ENCODE measurements at places on chromosomes 7 and 10.

DNA sequence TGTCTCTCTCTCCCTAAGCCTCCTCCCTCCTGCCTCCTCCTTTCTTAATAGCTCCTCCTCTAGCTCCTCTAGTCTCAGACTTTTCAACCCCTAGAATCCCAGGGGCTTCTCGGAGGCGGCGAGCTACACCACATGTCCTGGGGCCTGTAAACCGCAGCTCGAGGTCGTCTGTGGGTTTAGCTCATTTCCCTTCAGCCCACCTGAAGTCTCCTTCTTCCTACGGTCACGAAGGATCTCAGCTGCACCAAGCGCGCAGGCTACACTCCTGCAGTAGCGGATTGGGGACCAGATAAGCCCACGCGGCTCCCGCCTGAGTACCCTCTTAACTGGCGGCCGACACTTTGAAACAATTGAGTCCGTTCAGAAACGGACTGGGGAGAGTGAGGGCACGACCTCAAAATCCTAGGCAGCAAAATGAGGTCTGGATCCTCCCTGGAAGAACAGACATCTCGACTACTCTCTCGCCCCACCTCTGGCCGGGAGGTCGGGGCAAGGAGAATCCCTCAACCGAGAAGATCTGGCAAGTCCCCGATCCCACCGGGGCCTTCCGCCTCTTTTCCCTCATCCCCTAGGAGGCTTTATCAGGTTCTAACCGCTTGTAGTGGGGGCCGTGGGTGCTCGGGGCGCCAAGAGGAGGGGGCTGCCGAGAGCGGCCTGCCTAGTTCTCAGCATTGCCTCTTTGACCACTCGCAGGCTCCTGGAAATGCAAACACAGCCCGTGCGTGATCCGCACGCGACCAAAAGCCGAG, 1.3 kb upstream of the SORCS3 start:
- no peak for DNase-seq

DNA sequence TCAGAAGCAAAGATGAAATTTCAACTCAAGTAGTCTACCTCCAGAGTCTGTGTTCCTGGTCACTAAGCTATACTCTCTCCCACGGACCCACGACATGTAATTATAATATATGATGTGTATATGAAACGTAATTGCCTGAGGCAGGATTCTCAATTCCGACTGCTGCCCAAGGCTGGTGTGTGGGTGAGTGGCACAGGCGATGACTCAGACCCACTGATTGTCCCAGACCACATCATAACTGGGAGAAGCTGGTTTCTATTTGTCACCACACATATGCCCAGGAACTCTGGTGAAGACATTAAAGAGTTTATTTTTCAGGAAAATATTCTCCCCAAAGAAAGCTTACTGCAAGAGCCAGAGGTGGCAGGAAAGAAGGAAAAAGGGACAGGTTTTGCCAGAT, 219.3 kb downstream of the JAZF1 start:
- no peak for DNase-seq

DNA sequence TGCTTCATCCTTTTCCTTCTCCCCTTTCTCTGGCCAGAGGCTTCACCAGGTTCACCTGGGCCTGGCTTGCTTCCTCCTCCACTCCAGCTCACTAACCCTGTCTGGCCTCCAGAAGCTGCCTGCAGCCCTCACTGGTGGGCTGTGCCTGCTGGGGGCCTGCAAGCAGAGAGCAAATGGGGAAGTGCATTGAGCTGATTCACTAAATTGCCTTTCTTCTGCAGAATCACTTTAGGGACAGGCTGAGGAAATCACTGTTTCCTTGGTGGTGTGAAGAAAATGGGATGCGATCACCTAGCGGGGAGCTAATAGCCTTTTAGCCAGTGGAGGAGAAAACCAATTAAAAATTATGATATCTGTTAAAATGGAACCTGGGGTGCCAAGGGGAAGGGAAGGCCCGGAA, 3.0 kb downstream of the RET start:
- DNase-seq = no peak

GRCh38 chr7:153370092-153370491, 610.5 kb downstream of the ACTR3B start:
- no peak for DNase-seq

GRCh38 chr10:129646973-129647372, 179.9 kb downstream of the MGMT start:
- no peak for DNase-seq

DNA sequence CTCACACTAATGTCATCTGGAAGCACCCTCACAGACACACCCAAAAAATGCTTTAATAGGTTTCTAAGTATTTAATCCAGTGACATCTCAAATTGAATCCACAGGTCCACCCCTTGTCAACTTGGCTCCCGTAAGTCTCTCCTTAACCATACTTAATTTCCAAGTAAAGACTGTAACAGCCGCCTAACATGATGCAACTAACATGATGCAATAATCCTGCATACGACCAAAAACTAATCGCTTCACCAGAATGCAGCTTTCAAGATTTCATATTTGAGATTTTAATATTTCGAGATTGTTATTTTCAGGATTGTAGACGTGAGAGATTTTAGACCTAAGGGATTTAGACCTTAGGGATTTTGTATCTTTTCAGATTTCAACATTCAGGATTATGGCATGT, 3.7 kb upstream of the HDAC9 start:
- peak; percentile 70 for DNase-seq

- DNase-seq = peak; percentile 86
Measured at GRCh38 chr10:126749015-126749655, 78.6 kb upstream of the C10orf90 start.

DNA sequence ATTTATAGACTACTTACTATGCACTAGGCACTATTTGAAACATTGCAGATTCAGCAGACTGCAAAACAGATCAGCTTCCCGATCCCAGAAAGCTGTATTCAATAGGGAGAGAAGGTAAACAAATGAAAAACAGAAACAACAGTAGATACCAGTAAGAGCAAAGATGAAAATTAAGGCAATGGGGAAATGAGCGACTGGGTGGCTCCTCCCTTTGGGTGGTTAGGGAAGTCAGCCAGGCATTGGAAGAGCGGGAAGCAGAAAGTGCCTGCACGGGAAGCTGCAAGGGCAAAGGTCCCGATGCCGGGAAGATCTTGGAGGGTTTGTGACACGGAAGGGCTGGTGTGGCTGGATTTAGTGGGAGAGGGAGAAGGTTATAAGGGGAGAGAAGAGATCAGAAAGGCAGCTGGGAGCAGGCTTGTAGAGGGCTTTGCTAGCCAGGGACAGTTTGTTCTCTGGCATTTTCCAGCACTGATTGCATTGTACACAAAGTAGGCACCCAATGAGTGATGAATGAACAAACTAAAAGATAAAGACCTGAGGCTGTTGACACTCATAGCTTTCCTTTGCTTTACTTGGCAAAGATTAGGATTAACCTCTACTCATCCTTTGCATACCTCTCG, 67.8 kb downstream of the NAMPT start:
- no peak for DNase-seq

GRCh38 chr7:156179872-156180390, 367.7 kb upstream of the SHH start:
- DNase-seq = no peak

GRCh38 chr10:70906031-70906783, 17.8 kb upstream of the PCBD1 start:
- no peak for DNase-seq

DNA sequence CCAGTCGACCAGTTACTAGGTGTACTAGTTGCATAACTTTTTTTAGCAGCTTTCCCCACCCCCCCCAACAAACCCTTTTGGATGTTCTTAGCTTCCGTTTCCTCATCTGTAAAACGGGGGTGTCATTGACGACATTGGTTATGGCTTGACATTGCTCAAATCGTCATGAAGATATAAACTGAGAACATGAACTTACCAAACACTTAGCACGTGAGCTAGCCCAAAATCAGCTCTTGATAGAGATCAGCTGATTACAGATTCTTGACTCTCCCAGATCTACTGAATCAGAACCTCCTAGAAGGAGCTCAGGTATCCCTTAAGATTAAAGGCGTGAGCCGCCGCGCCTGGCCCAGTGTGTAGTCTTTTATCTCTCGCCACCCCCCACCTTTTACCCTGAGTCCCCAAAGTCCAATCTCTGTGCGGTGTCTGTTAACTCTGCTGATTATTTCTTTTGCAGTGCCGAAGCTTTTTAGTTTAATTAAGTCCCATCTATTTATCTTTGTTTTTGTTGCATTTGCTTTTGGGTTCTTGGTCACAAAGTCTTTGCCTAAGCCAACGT, 1.0 kb upstream of the GNA12 start:
- no peak for DNase-seq

DNA sequence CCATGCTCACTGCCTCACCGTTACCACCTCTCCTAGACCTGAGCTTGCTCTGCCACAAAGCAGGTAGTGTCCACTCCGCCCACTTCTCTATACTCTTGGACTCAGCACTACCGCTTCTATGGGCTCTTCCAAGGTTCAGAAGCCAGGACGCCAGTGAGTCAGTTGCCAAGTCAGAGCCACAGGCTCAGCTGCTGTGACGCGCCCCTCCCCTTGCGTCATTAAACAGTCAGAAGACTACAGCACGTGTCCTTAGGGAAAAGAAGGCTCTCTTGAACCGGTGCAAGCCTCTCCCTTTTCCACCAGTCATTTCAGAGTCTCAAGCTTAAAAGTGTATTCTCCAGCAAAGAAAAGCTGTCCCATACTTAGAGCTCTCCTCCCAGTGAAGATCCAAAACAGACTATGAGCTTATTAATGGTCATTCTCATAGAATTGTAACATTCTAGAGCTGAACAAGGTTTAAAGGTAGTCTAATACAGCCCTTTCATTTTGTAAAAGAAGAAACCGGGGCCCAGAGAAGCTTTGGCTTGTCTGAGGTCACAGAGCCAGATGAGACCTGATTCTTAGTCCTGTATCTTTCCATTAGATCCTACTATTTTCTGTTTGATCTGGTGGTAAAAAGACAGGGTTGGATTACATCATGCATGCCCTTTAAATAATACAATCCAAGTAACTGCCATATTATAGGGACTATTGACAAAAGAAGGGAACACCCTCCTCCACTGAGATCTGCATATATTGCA, 40.9 kb upstream of the MET start:
- peak; percentile 41 for DNase-seq

DNA sequence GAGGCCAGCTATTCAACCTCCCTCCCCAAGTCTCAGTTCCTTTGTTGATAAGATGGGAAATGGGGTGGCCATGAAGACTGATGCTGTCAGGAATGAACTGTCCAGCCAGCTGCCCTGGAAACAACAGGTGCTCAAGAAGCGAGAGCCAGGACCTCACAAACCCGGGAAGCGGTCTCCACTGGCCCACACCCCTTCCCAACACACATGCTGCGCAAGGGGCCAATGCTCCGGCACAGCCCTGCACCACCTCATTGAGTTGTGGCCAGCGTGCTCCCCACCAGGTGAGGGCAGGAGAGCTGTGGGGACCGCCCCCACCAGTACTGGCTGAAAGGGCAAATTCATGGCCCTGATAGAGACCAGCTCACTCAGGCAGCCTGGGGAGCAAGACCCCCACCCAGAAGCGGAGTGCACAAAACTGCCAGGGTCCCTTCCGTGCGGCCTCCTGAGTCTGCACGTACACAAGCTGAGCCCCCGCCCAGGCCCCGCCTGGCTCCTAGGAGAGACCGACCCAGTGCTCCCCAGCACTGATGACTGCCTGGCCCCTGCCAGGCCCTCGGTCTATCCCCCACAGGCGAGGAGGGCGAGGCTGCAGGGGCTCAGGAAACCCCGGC, 216.6 kb downstream of the MAD1L1 start:
- DNase-seq = no peak

DNA sequence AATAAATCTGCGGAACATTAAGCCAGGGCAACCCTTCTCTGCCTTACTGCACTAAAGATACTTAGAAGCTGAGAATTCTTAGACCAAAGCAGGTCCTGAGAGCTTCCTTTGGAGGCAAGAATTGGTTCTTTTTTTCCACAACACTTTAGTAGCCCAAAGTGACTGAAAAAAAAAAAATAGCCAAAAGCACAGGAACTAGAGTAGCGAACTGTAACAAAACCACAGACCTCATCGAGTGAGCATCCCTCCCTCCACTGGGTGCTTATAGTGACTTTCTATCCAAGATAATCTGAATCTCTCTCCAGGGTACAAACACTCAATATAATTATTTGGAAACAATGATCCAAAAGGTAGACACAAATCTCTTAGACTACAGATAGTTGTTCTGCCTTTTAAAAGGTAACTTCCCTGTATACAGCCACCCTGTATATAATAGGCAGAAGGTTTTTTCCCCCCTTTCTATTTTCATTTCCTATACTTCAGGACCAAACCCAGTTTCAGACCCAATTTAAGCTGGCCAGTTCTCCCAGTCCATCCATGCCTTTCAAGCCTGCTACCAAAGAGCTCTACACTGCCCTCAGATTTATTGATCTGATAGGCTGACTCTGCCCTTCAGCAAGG, 31.6 kb upstream of the KCNIP2 start:
- DNase-seq = no peak

DNA sequence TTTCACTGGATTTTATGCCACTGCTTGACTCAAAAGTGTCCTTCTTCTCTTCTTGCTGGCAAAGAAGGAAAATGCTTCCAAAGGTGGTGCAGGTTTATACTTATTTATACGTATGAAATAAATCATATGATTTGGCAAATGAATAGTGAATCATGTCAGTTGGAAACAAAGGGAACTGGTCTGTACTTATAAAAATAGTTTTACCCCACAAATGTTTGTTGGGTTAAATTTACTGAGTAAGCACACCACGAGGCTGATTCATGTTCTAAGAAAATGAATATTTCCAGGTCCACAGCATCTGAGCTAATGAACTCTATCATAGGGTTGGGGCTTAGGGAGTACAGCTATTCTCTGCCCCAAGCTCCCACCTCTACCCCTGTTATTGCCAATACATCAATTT, 232.2 kb downstream of the TRIL start:
- no peak for DNase-seq

DNA sequence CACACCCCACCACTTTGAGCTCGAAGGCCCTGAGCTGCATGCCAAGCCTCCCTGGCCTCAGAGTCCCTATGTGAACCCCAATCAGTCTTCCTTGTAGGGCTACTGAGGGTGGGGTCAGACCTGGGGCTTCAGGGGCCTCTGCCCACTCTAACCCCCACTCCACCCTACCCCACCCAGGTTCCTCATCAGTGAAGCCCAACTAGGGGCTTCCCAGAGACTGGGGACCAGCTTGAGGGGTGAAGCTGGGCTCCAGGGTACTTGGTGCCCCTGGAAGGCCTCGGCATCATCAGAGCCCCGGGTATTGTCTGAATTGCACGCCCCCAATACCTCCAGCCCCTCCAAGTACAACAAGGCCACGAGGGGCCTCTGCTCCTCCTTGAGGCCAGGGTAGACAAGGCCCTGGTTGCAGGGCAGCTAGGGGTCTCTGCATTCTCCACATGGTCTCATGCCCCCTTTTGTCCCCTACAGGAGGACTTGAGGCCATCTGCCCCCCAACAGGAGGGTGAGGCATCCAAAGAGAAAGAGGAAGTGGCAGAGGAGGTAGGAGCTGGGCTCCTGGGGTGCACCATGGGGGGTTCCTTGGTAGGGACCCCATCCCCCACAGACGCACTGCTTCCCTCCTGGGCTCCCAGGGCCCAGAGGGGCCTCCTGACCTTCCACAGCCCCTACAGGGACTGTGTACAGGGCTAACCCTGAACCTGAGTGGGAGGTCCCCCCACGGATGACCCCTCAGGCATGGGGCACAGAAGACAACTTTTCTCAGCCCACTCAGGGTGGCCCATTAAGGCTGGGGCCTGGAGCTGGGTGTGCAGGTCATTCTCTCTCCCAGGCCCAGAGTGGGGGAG, 4.0 kb downstream of the SNCG start:
- DNase-seq = no peak
